ENCODE measurements at places on chromosomes 3 and 15. TPM values are rescaled to one million over a fixed set of nuclear protein-coding genes. Genes with fewer than 3 reads are reported as not detected.

- DNase-seq, result no peak
Observed at GRCh38 chr3:113468539-113468938, 27.2 kb upstream of the CFAP44 start.

- no peak for DNase-seq
Observed at GRCh38 chr3:32387512-32387911, 4.1 kb upstream of the CMTM7 start.

GRCh38 chr15:96495386-96495785 lies 164.9 kb downstream of the NR2F2 start:
- no peak for DNase-seq

- no peak for DNase-seq
Observed at GRCh38 chr15:33108518-33108917, 86.0 kb downstream of the FMN1 start.

- DNase-seq, result no peak
Observed at GRCh38 chr15:64006642-64007041, 39.6 kb downstream of the DAPK2 start.

- DNase-seq, result peak; percentile 78
Observed at GRCh38 chr3:15647611-15648167, 46.1 kb downstream of the BTD start.

DNA sequence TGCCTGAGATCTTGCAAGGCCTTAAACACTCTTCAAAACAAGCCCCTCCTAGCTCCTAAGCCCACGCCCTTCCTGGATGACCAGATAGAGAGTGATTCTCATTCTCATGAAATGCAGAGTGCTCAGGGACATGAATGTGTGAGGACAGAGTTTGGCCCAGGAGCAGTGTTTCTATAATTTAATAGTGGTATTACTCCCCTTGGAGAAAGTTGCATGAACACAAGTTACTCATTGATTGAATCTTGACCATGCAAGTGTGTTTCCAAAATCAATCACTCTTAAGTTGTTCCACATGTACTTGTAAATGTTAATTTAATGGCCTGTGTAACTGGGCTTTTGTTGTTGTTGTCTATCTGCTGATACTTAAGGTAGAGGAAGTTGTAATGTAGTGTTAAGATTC lies 181.6 kb downstream of the ADAMTSL3 start:
- no peak for DNase-seq

DNA sequence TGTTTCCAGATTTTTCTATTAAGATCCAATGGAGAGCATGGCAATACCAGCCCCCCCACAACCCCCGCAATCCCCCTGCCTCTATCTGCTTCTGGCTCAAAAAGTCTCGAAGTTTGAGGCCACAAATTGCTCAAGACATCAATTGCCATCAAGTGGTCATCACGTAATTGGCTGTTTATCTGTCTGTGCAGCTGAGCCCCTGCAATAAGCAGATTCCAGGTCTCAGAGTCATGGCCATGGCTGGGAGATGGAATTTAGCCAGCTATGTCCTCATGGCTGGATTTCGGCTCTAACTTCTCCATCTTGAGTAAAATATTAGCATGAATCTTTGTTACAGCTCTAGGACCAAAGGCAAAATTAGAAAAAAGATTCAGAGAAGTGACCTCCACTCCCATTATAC lies 22.7 kb downstream of the SSUH2 start:
- DNase-seq, result peak; percentile 76

Gene DOCK3
- polyA plus RNA-seq, result 0.11 TPM

DNA sequence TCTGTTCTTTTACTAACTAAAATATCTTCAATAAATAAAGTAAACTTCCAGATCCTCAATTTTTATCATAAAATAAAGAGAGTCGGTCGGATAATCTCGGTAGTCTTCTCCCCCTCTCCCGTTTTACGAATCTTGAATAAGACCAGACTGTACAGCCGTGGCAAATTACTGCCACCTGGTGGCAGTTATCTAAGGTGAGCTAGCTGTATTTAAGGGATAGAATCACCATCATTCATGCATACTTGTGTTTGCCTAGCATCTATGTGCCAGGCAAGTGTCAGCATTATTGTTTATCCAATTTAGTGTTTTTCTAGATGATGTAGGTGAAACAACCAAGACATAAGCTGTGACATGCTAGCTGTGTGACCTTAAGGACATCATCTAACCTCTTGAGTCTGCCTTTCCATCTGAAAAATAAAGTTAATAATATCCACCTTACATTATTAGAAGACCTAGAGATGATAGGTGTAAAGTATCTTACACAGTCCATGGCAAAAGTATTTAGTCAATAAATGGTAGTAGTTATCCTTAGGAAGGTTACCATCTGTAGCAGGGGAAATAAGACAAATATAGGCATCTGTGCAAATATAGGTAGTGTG lies 21.3 kb downstream of the DUT start:
- no peak for DNase-seq

Measured in BJ (cell line).